Psoas muscle (tissue), 8 donors: ENCODE measurements at places on chromosomes 12 and 14. TPM values are rescaled to one million over a fixed set of nuclear protein-coding genes. Genes with fewer than 3 reads are reported as not detected.

- DNase-seq = no peak
Observed at GRCh38 chr14:32202491-32202997, 525 bp downstream of the RNU6-8 start.

GRCh38 chr12:1800401-1801302 is 19.7 kb upstream of the LRTM2 start:
- DNase-seq = no peak

The FIGNL2 gene
- total RNA-seq = 0.17 TPM

The FGF6 gene
- total RNA-seq = 27.1 TPM

DNA sequence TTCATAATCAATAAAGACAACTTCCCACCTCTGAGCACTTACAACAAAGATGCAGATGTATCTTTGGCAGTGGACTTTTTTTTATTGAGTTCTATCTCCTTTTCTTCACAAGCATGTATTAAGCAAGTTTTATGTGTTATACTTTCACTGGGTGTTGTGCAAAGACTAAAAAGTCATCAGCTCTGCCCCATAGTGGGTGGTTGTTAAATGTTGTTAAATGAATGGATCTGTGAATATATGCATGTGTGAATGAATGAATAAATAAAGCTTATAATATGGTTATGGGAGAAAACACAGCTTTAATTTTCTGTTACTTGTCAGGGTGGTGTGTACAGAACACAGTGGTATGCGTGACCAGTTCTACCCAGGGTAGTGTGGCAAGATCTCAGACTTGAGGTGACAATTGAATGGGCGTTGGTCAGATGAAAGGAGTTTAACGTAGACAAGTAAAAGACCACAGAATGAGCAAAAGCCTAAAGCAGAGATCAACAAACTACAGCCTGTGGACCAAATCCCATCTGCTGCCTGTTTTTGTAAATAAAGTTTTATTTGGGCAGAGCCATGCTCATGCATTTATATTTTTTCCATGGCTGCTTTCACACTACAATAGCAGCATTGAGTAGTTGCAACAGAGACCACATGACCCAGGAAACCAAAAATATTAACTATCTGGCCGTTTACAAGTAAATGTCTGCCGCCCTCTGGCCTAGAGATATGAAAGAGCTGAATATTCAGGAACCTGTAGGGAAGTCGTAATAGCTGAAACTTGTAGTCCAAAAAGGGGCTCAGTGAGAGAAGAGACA is 207.4 kb upstream of the EEA1 start:
- DNase-seq = no peak

DNA sequence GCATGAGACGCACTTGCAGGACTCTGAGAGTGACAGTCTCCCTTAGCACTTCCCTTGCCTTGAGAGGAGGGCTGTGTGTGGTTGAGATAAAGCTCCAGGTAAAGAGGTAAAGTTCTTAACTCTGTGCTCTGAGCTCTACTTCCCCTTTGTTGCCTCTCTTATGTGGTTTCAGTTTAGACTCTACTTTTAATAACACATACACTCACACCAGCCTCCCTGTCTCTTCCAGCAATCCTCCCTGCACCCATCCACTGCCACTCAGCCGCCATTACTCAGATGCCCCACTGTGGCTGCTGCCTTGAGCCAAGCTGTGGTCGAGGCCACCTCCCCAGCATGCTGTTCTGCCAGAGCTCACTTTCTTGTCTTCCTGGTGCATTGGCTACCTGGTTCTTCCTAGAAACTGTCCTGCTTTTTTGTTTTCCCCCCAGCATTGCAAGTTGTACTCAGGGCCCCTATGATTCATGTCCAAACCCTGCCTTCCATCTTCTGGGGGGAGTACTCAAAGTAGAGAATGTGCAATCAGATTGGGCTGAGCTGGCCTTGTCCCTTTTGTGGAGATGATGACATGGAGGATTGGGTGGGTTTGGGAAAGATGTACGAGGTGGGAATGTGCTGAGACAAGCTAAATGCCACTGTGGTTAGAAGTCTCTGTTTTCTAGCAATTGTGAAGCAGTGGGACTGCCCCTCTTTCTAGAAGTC is 115.5 kb upstream of the PARP11 start:
- DNase-seq = no peak

The C1R gene
- total RNA-seq = 69.1 TPM
